ENCODE measurements at places on chromosomes 5 and 9. TPM values are rescaled to one million over a fixed set of nuclear protein-coding genes. Genes with fewer than 3 reads are reported as not detected.

GRCh38 chr5:62578540-62578939 is at the start of gene LRRC70:
Gene LRRC70 (plus strand): TSS chr5:62578819. CDS start chr5:62579439, 620 bp downstream.
- H3K4me3 ChIP-seq = no peak within 1 kb of the TSS
- no peaks in the 10 kb centered on the region for H3K36me3 ChIP-seq
- no peak for DNase-seq

- DNase-seq = no peak
- H3K36me3 ChIP-seq = peaks cover 3% of the 10 kb centered on the region
- H3K27me3 ChIP-seq = no peaks in the 10 kb centered on the region
- no peak overlapping the region for H3K4me3 ChIP-seq
- H3K27ac ChIP-seq = no peak overlapping the region
- H3K4me1 ChIP-seq = peaks cover 9% of the 10 kb centered on the region
Measured at GRCh38 chr5:14793851-14794250, 77.7 kb downstream of the ANKH start.

DNA sequence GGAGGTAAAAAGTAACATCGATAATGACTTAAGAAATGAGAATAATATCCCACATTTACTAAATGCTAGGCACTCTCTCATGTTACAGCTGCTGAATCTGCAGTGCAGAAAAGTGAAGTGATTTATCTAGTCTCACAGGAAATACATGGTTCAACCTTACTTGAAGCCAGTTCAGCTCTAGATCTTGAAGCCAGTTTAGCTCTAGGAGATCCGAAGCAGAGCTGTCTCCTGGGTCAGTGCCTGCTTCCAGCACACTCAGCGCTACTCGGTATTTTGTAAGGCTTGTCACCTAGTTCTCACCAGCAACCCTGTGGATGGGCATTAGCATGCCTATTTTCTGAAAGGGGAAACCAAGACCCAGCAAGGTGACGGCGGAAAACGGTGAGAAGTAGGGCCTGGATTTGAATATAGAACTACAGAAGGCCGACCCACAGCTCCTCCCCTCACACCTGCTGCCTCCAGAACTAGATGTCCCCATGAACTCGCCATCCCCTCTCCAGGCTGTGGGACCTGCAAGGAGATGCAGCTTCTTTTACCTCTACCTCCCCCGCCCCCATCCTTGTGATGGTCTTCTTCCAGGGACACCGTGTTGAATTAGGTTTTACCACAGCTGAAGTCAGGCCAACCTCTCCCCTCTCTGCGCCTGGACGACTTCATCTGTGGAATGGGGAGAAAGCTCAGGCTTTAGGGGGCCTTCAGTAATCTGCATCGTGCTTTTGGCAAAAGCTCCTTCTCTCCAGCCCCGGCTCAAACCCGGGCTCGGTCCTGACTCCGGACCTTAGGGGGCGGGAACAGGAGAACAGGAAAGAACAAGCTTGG is 4.4 kb upstream of the MSX2 start:
- H3K36me3 ChIP-seq = no peaks in the 10 kb centered on the region
- H3K4me1 ChIP-seq = peaks cover 9% of the 10 kb centered on the region
- H3K4me3 ChIP-seq = peak overlapping the region; percentile 38

DNA sequence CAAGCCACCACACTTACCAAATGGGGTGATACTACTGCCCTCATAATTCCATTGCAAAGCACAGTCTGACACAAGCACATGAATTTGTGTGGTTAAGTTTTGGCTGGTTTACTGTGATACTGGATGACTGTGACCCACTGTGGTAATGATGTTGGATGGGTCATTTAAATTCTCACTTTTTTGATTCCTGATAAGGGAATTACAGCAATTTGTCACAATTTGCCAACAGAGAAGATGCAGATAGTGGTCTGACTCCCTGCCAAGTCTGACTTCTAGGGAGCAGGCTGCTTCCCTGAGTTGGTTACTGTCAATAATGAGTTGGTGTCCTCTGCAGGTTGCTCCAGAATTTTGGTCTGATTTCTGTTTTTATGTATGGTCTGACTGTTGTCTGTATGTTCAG is 731.9 kb downstream of the MTRR start:
- no peak overlapping the region for H3K27ac ChIP-seq
- no peaks in the 10 kb centered on the region for H3K4me1 ChIP-seq
- peaks cover 3% of the 10 kb centered on the region for H3K27me3 ChIP-seq
- no peaks in the 10 kb centered on the region for H3K36me3 ChIP-seq
- DNase-seq = no peak

DNA sequence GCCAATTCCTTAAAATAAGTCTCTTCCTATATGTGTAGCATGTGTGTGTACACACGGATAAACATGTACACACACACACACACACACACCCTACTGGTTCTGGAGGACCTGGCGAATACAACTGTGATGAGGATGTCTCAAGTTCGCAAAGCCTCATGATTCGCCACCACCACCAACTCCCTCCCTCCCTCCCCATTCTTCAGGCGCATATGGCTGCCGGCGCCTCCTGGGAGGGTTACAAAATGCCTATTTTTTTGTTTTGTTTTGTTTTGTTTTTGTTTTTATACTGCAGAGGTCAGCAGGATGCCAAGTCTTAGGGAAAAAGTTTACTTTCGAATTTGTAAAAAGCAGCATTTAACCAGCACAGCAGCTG is 88.0 kb downstream of the DAP start:
- H3K4me1 ChIP-seq = no peaks in the 10 kb centered on the region
- DNase-seq = no peak
- peaks cover 14% of the 10 kb centered on the region for H3K36me3 ChIP-seq
- H3K27ac ChIP-seq = no peak overlapping the region

DNA sequence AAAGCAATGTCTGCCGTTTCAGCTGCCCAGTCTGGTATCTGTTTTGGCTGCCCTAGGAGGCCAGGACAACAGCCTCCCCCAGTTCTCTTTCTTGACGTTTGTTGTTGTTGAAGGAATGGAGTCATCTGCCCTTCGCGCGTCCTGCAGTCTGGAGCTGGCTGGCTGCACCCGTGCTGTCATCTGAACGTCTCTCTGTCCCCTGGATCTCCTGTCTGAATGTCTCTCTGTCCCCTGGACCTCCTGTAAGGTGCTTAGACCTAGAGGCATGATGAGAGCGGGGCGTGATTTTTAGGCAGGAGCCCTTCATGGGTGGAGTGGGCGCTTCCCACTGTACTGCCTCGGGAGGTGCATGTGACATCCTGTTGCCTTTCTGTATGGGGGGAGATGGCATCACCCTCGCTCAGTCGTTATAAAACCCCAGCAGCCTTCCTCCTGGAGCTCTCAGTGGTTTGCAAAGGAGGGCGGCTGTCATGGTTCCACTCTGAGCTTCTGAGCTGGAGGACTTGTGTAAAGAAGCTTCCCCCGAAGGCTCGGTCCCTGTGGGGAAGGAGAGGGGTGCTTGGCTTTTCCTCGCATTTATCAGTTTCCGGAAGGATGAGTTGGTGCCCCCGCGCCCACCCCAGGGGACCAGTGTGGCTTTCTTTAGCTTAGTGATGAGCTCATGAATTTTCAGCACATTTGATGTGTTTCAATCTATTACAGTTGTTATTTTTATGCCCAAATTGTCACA is 49.8 kb upstream of the OLFM1 start:
- H3K4me3 ChIP-seq = no peak overlapping the region
- H3K27me3 ChIP-seq = peaks cover 37% of the 10 kb centered on the region
- peaks cover 2% of the 10 kb centered on the region for H3K4me1 ChIP-seq
- no peak for DNase-seq

DNA sequence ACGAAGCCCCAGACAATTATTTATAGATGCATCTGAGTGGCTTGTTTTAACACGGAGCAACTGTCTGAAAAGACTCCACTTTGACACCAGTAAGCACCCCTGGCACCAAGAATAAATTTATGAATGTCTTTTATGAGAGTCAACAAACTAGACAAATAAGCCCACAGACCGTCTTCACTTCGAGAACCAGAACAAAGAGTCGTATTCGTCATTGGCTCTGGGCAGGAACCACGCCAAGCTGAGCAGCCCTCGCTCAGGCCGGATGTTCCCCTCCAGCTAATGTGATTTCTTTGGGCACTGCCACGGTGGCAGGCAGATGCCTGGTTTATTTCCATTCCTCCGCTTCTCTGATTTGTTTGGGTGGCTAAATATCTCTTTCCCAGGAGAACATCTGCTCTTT is 91.9 kb upstream of the STC2 start:
- H3K27ac ChIP-seq = no peak overlapping the region
- no peak for DNase-seq
- no peak overlapping the region for H3K4me3 ChIP-seq
- H3K36me3 ChIP-seq = no peaks in the 10 kb centered on the region

DNA sequence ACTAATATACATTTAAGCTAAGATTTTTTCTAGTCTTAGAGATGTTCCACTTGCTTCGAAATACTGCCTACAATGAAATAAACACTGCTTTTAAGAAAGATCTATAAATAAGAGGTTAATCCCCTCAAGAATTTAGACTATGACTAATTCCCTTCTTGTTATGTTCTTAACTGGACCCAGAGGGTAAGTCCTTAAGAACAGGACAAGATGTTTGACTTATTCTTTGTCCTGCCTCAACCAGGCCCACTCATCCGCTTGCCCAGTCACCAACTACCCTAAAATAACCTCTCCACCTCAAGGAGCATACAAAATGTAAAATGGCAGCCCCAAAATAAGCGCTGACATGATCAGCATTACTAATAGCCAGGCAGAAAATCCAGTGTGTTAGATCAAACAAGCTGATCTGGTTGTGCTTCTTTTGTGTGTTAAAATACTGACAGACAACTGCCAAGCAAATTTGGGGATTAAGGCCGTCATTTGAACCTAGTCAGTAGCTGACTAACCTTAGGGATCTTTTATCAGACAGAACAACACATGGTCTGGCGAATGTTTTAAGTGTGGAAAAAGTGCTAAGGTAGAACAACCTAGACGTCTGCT is 93.7 kb upstream of the SMC5 start:
- no peak overlapping the region for H3K27ac ChIP-seq
- H3K27me3 ChIP-seq = no peaks in the 10 kb centered on the region
- no peak for DNase-seq

Gene LCN9
- total RNA-seq = 0.57 TPM

Gene PCDHB6
- 2.4 TPM for total RNA-seq

GRCh38 chr5:91070761-91071550 is 312.2 kb downstream of the ARRDC3 start:
- no peaks in the 10 kb centered on the region for H3K27me3 ChIP-seq
- no peaks in the 10 kb centered on the region for H3K4me1 ChIP-seq
- H3K27ac ChIP-seq = no peak overlapping the region
- DNase-seq = no peak

Gene ORM2
- 3.2 TPM for total RNA-seq

Gene ADAMTSL1
- 2.1 TPM for total RNA-seq

GRCh38 chr5:151082282-151082902 is 1.6 kb upstream of the TNIP1 start:
- peaks cover 1% of the 10 kb centered on the region for H3K36me3 ChIP-seq
- H3K27me3 ChIP-seq = peaks cover 3% of the 10 kb centered on the region
- H3K4me3 ChIP-seq = peak overlapping the region; percentile 85
- DNase-seq = no peak
- H3K4me1 ChIP-seq = peaks cover 21% of the 10 kb centered on the region

GRCh38 chr5:139740138-139740991 is 55.2 kb upstream of the PSD2 start:
- no peak for DNase-seq
- H3K27ac ChIP-seq = no peak overlapping the region
- H3K4me3 ChIP-seq = no peak overlapping the region
- no peaks in the 10 kb centered on the region for H3K36me3 ChIP-seq
- H3K4me1 ChIP-seq = peaks cover 10% of the 10 kb centered on the region

Gene FCN2
- total RNA-seq = not detected

DNA sequence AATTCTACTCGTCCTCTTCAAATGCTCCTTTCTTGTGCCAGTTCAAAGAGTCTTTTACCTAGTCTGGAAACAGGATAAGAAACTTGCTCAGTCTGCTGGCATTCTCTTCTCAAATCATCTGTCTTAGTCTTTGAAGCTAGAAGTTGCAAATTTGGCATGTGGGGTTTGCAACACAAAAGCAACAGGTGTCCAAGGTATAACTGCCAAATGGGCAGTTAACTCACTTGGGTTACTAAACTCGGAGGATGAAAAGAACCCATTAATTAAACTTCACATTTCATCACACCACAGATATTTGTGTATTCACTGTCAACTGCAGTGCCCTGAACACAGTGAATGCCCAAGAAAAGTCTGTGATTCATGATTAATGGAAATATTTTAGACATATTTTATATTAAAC is 108.0 kb upstream of the TARS1 start:
- H3K27ac ChIP-seq = no peak overlapping the region
- H3K36me3 ChIP-seq = no peaks in the 10 kb centered on the region
- DNase-seq = no peak

Gene ARHGEF28
- total RNA-seq = 17.0 TPM

DNA sequence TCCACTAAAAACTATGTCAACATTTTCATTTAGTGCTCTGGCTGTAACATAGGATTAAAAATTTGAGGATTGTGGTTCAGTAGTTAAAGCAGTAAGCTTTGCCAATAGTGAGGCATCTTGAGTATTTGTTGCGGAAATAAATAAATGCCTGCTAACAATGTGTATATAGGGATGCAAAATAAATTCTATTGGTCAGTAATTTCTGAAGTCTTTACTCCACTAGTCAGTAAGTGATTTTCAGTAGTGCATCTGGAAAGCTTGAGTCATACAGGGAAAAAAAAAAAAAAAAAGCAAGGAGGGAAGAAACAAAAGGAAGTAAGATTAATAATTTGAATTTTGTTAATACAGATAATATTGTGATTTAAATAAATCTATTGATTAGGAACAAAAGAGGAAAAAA is 21.0 kb downstream of the NIPBL start:
- H3K36me3 ChIP-seq = peaks cover 23% of the 10 kb centered on the region
- H3K4me3 ChIP-seq = no peak overlapping the region
- H3K4me1 ChIP-seq = peaks cover 1% of the 10 kb centered on the region
- H3K27me3 ChIP-seq = no peaks in the 10 kb centered on the region
- no peak for DNase-seq

- H3K27me3 ChIP-seq = no peaks in the 10 kb centered on the region
- H3K36me3 ChIP-seq = no peaks in the 10 kb centered on the region
- no peak overlapping the region for H3K4me3 ChIP-seq
- no peak for DNase-seq
Measured at GRCh38 chr9:77977210-77977611, 54.4 kb downstream of the GNAQ start.

Gene NR4A3
- 1.4 TPM for total RNA-seq

Gene ECSCR
- total RNA-seq = not detected

DNA sequence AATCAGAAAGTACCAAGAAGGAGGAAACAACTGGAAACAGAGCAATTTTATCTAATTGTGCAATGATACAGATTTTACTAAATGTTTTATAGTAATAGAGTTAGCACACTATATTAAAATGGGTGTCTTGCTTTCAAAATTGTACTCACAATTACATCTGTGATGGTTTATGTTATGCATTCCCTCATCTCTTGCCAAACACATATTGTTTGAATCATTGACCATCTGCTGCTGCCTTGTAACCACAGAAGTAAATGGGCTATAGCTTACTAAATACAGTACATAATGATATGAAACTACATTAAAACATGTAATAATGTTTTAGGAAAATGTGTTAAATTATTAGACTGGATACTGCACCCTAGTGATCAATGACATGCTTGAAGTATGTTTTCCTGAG is 158.1 kb downstream of the SLC25A46 start:
- DNase-seq = no peak

DNA sequence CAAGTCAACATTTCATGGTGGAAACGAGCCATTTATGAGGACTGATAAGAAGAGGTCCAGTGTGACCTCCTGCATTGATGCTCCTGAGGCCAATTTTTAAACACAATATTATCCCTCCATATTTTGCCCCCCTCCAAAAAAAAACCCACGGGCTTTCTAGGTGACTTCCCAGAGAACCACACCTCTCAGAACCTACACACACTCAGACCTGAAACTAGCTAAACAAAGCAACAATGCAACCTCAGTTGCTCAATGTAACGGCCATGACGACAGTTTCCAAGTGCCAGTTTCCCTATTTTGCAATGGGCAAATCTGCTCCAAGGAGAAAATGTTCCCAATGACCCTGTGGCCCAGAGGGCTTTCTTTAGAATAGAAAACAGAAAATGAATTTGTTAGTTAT is 3.5 kb downstream of the NRG2 start:
- H3K27ac ChIP-seq = peak overlapping the region; percentile 81
- H3K36me3 ChIP-seq = peaks cover 3% of the 10 kb centered on the region
- H3K4me1 ChIP-seq = peaks cover 55% of the 10 kb centered on the region
- peak overlapping the region; percentile 11 for H3K4me3 ChIP-seq
- peaks cover 13% of the 10 kb centered on the region for H3K27me3 ChIP-seq

All from progenitor cell of endocrine pancreas (in vitro differentiated cells).